SHP77 treated with DMSO at 0.1 percent for 48 hours (cell line): ENCODE measurements at places on chromosomes 6 and 20.

DNA sequence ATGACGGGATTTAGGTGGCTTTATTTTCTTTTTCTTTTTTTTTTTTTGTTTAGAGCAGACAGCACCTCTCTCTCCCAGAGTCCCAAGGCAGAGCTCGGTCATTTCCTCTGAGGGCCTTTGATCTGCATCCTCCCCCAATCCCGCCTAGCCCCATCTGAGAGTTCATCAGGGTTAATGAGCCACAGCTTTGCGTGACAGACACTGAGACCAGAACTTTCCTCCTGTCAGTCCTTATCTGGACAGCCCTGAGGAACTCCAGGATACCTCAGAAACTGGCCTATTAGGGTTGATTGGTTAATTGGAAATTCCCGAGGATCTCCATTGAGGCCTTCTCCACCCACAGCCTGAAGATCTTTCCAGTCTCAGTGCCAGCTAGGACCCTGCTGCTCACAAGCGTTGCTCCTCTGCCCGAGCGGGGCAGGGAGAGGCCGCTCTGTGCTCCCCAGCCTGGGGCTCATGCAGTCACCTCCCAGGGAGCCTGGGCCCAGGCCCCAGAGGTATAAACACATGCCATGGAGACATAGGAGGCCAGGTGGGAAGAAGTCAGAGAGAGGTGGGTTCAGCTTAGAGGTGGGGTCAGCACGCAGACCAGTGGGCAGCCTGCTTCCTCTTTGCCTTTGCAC is 1.4 kb upstream of the LRRN4 start:
- no peak for DNase-seq

GRCh38 chr6:146106532-146106931 is 77.7 kb downstream of the GRM1 start:
- DNase-seq, result no peak

GRCh38 chr20:9627219-9627618 is 112.8 kb downstream of the LAMP5 start:
- no peak for DNase-seq

DNA sequence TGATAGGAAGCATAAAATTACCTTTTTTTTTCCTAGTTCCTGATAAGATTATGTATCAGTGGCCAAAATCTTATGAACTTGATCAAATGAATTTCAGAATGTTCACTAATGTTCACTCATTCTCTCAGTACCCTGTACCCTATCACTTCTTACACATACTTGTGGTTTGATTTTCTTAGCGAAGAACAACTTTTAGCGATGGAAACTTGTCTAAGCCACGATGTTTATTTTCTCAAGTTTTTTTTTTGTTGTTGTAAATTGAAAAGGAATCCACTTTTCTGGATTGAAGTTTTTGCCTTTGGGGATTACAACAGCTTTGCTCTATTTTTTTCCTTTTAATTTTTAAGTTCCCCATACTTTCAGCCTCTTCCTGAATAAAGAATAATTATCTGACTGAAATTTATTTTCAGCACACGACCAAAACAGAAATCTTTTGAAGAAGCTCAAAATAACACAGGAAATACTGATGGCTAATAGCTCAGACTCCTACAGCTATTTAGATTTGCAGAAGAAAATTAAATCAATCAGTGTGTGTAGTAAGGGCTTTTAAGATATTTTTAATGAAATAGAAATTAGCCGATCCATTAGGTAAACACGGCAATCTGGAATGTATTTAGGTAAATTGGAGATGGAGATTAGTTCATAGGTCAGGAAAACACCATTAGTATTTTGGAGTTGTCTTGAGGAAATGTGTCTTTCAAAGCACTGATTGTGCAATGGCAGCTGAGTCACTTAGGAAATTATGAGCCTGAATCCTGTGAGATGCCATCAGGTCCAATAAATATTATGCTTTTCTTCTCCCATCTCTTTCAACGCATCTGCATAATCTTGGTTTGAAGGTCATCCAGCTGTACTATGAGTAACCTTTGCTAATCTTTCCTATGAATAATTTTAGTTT is 217.5 kb downstream of the GJA1 start:
- DNase-seq, result no peak

GRCh38 chr6:158002951-158003853 is 21.5 kb downstream of the SYNJ2 start:
- no peak for DNase-seq

DNA sequence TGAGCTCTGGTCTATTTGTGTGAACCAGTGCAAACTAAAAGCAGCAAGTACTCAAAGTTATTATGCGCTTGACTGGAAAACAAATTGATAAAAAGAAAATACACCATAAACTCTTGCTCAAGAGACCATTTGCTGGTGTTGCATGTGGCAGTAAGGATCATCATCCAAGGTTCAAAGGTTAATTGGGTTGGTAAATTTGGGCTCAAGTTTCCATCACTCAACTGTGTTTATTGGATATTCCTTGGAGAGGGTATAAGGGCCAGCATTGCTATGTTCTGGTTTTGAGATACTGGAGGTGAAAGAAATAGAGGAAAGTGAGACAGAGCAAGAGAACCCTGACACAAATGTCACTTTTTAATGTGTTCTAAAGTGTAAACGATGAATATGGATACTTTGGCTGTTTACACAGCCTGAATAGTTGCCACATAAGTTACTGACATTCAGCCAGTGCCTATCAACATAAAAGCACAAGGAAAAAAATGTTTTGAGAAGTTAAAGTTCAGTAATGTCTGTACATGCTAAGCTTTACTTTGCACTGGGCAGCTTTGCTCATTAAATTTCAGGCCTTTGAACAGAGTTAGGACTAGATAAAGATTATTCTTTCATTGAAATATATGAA is 736.1 kb downstream of the HDGFL1 start:
- DNase-seq, result no peak

GRCh38 chr6:22294301-22294700 is 2.5 kb downstream of the PRL start:
- no peak for DNase-seq

DNA sequence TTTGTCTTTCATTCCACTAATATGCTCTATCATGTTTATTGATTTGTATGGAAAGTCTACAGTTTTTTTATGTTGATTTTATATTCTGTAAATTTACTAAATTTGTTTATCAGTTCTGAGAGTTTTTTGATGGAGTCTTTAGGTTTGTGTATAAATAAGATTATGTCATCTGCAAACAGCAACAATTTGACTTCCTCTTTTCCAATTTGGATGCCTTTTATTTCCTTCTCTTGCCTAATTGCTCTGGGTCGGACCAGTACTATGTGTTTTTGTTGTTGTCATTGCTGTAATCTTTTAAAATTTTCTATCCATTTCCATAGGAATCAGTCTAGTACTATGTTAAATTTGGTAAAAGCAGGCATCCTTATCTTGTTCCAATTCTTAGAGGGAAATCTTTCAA is 31.5 kb upstream of the POLR1H start:
- DNase-seq, result no peak

GRCh38 chr6:40039042-40039441 is 104.8 kb upstream of the MOCS1 start:
- DNase-seq, result no peak

DNA sequence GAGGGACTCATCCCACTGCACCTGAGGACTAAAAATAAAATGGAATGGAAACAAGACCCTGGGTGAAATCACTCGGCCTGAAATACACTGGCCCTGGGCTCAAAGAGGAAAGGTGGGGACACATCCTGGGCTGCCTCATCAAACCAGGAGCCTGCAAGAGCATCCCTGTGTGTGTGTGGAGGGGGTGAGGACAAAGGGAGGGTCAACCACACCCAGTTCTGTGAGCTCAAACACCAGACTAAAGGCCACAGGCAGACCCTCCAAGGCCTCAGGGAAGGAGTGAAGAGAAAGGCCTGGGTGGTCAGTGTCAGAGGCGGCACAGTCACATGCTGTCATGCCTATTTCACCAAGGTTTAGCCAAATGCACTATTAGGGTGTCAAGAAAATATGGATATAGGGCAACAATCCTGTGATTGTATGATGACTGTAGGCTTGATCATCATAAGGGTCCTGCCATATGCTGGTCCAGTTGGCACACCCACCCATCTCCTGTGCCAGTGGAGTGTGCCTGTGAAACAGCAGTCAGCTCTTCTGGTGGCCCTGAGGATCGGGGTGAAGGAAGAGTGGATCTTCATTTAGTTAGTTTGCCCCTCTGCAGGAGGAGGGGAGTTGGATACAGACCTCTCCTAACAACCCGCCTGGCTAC is 28.9 kb downstream of the SRSF3 start:
- no peak for DNase-seq
